ENCODE measurements at places on chromosomes 3 and 15.

- peak; percentile 5 for DNase-seq
These were observed 67.0 kb upstream of the GPR149 start for GRCh38 chr3:154496978-154497377.

DNA sequence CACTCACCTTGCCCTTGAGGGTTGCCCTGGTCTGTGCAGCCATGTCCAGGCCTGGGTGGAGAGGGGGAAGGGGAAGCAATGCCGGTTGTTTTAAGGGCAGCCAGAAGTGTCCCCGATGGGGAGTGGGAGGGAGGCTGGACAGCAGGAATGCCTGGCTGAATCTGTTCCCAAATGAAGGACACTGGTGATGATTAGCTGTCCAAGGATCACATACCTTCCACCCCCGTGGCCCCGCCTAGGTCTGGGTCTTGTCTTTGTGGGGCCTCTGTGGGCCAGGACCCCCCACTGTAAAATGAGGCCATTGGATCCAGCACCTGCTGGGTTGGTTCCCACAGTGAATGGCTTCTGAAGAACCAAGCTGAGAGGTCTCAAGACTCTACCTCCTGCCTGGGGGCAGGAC, 71.4 kb downstream of the FBLN2 start:
- no peak for DNase-seq

DNA sequence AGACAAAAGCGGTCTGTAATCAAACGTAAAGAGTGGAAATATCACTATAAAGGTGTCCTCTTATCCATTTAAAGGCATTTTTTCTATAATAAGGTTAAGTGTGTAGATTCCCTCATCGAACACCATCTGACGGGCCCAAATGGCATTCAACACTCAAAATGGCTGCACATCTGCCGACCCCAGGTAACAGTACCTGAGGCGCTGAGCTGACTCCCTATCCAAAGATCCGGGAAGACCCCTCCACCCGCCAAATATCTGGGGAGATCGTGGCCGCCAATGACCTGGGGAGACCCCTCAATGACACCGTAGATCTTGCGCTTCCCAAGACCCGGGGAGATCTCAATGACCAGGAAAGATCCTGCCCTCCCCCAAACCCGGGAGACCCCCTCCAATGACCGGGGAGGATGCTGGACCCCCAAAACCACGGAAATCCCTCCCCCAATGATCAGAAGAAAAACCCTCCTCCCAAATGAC, 476 bp downstream of the IP6K2 start:
- DNase-seq = no peak

- no peak for DNase-seq
These were observed 11.2 kb downstream of the C3orf62 start for GRCh38 chr3:49265661-49266386.

- no peak for DNase-seq
These were observed 417.5 kb downstream of the RSL24D1 start for GRCh38 chr15:54779271-54779670.

DNA sequence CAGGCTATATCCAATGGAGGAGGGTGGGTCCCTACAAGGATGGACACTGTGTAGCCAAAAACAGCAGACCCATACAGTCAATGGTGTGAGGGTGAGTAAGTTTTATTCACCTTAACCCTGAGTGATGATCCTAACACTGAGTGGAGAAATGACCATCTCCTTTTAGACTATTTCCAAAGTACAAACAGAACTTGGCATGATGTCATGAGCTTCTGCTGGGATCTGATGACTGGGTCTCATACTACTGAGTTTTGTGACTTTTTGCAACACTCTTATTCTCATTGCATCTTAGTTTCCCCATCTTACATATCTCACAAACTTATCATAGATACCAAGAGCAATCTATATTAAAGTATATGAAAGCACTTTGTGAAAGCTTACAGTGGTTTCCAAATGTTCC, 330.3 kb upstream of the CFAP20DC start:
- no peak for DNase-seq

GRCh38 chr3:143427631-143428030, 308.1 kb downstream of the CHST2 start:
- no peak for DNase-seq

- DNase-seq = no peak
These were observed 1.6 kb upstream of the RNU6-1 start for GRCh38 chr15:67841513-67841762.

DNA sequence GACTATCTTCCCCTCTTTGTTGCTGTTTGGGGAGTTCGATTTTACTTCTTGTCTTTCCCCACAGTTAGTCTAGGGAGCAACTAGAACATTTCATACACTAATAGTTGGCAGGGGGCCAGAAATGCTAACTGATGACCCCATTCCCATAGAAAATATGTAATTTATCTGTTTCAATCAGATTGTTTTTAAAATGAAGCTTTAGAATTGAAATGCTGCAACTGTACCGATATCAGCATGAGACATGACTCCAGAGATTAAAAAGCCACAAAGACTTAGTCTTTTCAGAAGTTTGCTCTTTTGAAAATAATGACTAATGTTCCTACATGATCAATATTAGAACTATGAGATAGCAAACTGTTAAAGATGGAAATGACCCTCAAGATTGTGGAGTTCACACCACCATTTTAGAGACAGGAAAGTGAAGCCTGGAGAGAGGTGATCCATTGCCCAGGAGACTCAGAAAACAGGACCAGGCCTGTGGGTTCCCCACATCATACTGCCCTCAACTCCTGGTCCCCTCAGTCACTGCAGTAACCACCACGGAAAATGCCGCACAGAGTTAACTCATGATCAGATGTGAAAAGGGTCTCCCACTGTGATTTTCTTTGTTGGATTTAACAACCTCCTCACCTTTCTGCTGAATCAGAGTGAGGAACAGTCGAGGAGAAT, 130.3 kb downstream of the CHDH start:
- DNase-seq = no peak

GRCh38 chr15:57668016-57668415, 38.5 kb upstream of the POLR2M start:
- no peak for DNase-seq

DNA sequence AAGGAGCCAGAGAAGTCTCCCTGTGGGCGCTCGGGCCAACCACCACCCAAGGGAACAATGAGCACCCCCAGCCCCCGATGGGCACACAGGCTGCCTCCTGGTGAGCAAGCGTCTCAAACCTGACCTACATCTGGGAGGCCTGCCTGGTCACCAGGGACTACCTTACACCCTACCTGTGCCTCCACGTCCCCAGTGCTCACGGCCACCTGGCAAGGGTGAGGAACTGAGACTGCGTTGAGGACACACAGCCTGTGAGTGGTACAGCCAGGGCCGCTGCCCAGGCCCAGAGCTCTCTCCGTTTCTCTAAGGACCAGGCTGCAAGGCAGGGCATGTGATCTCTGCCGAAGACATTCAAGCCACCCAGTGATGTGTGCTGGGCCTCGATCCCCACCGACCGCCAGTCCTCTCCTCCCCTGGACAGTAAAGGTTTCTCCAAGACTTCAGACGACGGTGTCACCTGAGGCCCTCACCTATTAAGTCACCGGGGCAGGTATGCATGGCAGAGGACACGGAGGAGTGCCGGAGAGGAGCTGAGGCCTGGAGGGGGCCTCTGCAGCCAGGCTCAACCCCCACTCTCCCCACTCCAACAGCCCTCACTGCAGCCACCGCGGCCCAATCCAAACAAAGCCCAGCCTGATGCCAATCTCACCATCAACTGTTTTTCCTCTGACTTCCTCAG, 2.8 kb downstream of the GOLGA8A start:
- no peak for DNase-seq

Data from skeletal muscle cell (primary cell).